ENCODE measurements at places on chromosomes 7 and 10. TPM values are rescaled to one million over a fixed set of nuclear protein-coding genes. Genes with fewer than 3 reads are reported as not detected.

- no peak overlapping the region for H3K27ac ChIP-seq
- H3K27me3 ChIP-seq, result no peaks in the 10 kb centered on the region
- H3K36me3 ChIP-seq, result no peaks in the 10 kb centered on the region
- H3K4me3 ChIP-seq, result no peak overlapping the region
- DNase-seq, result no peak
Measured at GRCh38 chr7:1992554-1992953, 240.2 kb downstream of the MAD1L1 start.

- H3K4me3 ChIP-seq, result no peak overlapping the region
- no peak overlapping the region for H3K27ac ChIP-seq
- no peaks in the 10 kb centered on the region for H3K36me3 ChIP-seq
- no peaks in the 10 kb centered on the region for H3K4me1 ChIP-seq
Measured at GRCh38 chr10:131806646-131807317, 94.0 kb upstream of the PPP2R2D start.

GRCh38 chr10:124001391-124002148, 91.8 kb downstream of the CHST15 start:
- DNase-seq, result no peak
- H3K4me3 ChIP-seq, result no peak overlapping the region
- no peak overlapping the region for H3K27ac ChIP-seq
- peaks cover 27% of the 10 kb centered on the region for H3K27me3 ChIP-seq

- no peak overlapping the region for H3K4me3 ChIP-seq
- no peaks in the 10 kb centered on the region for H3K36me3 ChIP-seq
- DNase-seq, result no peak
- H3K4me1 ChIP-seq, result no peaks in the 10 kb centered on the region
- no peak overlapping the region for H3K27ac ChIP-seq
- peaks cover under 1% of the 10 kb centered on the region for H3K27me3 ChIP-seq
Measured at GRCh38 chr7:69219381-69219780, 378.9 kb upstream of the AUTS2 start.

RPEL1 gene
- total RNA-seq, result not detected

ZNF37A gene
- 15.9 TPM for total RNA-seq

MAT1A gene
- total RNA-seq, result not detected

NPFFR1 gene
- not detected for total RNA-seq

All from T-cell (primary cell).